ENCODE measurements at places on chromosomes 7 and 10.

DNA sequence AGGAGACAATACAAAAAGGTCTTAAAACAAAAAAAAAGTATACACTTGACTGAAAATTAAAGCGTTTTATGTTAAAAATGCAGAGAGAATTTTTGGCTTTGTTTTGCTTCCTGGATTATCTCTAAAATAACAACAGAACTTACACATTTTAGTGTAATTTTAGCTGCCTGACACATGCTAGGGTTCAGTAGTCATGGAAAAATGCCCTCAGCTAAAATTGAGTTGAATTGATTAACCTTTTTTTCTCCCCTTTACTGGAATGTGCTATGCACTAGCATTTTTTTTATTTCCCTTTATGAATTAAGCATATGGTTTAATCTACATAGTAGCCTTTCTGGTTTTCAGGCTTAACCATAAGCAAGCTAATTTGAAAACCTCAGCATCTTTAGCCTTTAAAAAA lies 89.9 kb downstream of the ZNF277 start:
- no peaks in the 10 kb centered on the region for H3K4me1 ChIP-seq
- H3K36me3 ChIP-seq, result peaks cover 27% of the 10 kb centered on the region
- no peak for DNase-seq
- H3K27me3 ChIP-seq, result no peaks in the 10 kb centered on the region

- no peak overlapping the region for H3K27ac ChIP-seq
- H3K4me1 ChIP-seq, result no peaks in the 10 kb centered on the region
- no peaks in the 10 kb centered on the region for H3K27me3 ChIP-seq
- no peak overlapping the region for H3K4me3 ChIP-seq
- no peak for DNase-seq
- H3K36me3 ChIP-seq, result no peaks in the 10 kb centered on the region
Measured at GRCh38 chr10:36183726-36184125, 541.6 kb upstream of the FZD8 start.

DNA sequence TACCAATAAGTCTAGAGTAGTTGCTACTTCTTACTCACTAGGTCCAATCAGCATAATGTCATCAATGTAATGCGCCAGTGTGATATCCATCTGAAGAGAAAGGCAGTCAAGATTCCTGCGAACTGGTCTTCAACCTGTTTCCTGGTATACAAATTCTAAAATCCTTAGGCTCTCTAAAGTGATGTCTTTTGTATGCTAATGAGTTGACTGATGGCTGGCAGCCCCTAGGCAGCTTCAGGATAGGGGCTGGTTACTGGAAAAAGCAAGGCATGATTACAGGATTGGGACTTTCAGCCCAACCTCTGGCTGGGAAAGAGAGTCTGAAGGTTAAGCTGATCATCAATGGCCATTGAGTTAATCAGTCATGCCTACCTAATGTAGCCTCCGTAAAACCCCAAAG lies 250.2 kb upstream of the PTER start:
- no peaks in the 10 kb centered on the region for H3K36me3 ChIP-seq
- no peak overlapping the region for H3K27ac ChIP-seq
- H3K4me1 ChIP-seq, result no peaks in the 10 kb centered on the region
- H3K27me3 ChIP-seq, result no peaks in the 10 kb centered on the region

DNA sequence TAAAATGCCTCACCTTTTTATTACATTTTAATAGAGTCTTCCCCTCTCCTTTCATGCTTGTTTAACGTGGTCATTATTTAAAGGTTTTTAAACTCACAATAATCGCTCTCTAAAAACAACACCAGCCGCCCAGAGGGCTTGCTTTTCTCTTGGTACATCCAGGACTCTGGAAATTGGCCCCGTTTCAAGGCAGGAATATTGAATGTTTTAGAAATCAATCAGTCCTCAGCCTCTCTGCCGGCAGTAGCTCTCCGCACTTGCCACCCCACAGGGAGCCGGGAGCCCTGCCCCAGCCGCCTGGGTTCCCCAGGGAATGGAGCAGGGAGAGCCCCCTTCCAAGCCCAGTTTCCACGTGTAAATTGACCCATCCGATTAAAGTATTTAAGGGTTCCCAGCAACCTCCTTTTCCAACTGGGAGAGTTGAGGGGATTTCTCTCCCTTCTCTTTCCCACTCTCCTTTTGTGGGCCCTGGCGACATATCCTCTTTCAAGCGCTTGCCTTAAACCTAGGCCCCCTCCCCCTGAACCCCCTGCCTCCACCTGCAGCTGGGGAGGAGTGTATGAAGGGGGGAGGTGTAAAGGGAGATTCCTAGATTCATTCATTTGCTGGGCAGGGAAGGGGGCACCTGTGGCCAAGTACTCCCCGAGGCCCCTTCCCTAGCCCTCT lies 1.9 kb downstream of the FGF8 start:
- H3K27me3 ChIP-seq, result no peaks in the 10 kb centered on the region
- peak; percentile 16 for DNase-seq
- H3K4me1 ChIP-seq, result no peaks in the 10 kb centered on the region
- no peak overlapping the region for H3K27ac ChIP-seq

DNA sequence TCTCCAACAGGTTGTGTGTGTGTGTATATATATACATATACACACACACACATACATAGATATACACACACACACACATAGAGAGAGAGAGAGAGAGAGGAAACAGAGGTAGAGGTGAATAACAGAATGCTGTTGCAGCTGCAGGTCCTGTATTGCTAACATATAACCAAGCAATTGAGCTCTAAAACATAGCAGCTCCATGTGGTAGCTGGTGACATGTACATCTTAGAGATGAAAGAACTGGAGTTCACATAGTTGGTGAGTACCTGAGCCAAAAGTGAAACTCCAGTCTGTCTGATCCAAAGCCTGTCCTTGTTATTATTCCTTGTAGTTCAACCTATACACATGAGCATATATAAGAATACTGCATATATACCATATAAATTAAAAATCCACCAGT lies 152.9 kb upstream of the CSTF2T start:
- no peak for DNase-seq
- H3K4me3 ChIP-seq, result no peak overlapping the region
- H3K4me1 ChIP-seq, result no peaks in the 10 kb centered on the region
- no peak overlapping the region for H3K27ac ChIP-seq
- no peaks in the 10 kb centered on the region for H3K36me3 ChIP-seq

DNA sequence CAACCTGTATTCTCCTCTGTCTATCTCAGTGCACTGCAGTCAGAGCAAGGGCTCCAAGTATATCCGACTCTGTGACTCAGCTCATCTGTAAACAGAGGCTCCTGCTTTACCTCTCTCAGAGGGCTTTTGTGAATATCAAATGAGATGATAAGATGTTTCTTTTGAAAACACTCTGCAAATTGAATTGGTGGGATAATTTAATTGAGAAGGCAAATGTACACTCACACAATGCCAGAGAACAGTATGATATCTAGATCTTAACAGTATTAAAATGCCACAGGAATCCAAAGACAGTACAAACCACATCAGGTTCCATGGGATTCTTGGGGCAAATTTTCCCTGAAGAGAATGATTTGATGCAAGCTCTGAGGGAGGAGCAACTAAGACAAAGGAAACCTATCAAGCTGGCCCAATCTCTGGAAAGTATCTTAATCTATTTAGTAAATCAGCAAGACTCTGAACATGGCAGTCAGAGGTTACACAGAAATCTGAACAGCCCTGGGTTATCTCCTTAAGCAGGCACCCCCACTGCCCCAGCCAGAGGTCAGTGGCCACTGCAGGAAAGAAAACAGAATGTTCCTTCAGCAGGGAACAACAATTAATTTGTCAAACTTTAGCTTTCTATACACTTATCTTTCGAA lies 45.9 kb downstream of the DOCK4 start:
- H3K27ac ChIP-seq, result peak overlapping the region; percentile 80
- no peaks in the 10 kb centered on the region for H3K27me3 ChIP-seq
- H3K4me3 ChIP-seq, result peak overlapping the region; percentile 28
- no peaks in the 10 kb centered on the region for H3K36me3 ChIP-seq

DNA sequence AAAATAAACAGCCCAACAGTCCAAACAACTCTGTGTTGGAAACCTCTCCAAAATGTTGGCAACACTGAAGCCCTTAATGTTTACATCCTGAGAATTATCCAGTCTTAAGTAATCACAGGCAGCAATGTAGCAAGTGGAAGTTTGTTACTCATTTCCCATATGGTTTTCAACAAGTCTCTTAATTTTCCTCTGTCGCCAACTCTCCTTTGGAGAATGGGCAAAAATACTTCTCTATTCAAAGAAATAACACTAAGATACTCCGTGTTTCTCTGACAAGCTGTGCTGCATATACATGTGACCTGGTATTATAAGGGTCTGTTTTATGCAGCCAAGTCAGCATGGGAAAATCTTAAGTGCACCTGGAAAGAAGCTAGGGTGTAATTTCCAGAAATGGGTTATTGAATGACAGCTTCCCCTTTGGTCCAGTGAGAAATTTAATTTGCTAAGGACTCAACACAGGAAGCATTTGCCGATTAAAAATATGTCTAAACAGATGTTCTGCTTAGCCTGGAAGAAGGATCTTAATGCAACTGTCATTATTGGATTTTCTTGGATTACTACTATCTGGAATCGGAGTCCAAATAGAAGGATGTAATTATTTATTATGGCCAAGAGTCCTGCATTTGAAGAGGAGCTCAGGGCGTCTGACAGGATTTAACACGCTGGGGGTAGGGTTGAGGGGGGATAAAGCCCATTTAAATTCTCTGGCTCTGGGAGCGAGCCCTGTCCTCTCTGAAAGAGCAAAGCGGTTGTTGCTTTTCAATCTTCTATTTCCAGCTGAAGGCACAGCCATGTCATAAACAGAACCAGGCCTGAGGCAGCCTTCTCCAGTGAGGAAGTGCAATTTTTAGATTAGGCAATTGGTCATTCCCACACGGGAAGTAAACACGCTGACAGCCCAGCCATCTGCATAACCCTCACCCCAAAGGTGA lies 73.1 kb downstream of the TLL2 start:
- H3K4me1 ChIP-seq, result peaks cover 21% of the 10 kb centered on the region
- DNase-seq, result peak; percentile 32
- H3K36me3 ChIP-seq, result no peaks in the 10 kb centered on the region
- no peak overlapping the region for H3K27ac ChIP-seq
- no peak overlapping the region for H3K4me3 ChIP-seq
- no peaks in the 10 kb centered on the region for H3K27me3 ChIP-seq

DNA sequence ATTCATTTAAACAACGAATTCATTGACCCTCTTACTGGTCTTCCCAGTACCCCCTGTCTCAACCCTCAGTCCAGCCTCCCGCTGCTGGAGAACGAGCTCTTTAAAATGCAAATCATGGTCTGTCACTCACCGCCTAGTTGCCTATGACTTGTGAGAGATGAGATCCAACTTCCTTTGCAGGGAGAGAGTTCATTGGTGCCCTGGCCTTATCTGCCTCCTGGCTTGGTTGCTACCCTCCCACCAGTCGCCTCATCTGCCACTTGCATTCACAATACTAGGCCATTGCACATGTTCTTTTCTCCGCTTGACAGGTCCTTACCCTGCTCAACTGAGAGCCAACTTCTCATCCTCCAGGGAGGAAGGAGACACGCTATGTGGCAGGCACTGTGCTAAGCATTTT lies 54.0 kb upstream of the MXI1 start:
- no peak overlapping the region for H3K27ac ChIP-seq
- no peak for DNase-seq
- no peaks in the 10 kb centered on the region for H3K27me3 ChIP-seq
- no peak overlapping the region for H3K4me3 ChIP-seq
- no peaks in the 10 kb centered on the region for H3K36me3 ChIP-seq
- H3K4me1 ChIP-seq, result peaks cover 13% of the 10 kb centered on the region

DNA sequence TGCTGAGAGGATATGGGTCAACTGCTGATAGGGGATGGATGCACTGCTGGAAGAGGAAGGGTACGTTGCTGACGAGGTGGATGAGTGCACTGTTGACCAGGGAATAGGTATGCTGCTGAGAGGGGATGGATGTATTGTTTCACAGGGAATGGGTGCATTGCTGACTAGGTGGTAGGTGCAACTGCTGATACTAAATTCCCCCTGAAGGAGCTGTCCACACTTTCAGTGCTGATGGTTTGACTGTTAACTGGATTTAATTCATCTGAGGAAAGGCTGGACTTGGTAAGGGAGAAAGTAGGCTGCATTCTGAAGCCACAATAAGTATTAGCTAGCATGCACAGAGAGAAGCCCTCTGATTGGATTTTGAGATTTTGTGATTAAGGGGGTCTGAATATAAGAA lies 1196.8 kb upstream of the PHF14 start:
- H3K27me3 ChIP-seq, result no peaks in the 10 kb centered on the region
- H3K27ac ChIP-seq, result no peak overlapping the region
- H3K4me1 ChIP-seq, result no peaks in the 10 kb centered on the region

DNA sequence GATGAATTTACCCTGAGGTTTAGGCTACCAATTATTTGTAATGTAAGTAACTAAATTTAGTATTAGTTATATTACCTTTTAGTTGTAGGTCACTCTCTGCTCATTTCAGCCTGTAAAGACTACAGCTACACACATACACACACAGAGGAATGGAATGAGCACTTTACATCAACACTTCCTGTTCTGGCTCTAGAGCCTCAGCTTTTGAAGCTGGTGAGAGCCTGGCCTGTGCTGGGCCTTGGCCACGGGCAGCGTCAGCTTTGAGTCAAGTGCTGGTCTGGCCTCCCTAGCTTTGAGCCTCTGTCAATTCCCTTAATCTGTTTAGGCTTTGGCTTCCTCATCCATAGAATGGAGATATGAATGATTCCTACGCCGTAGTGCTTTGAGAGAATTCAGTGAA lies 141.7 kb downstream of the EGFR start:
- no peak overlapping the region for H3K4me3 ChIP-seq
- no peak for DNase-seq
- peaks cover 85% of the 10 kb centered on the region for H3K36me3 ChIP-seq
- no peaks in the 10 kb centered on the region for H3K27me3 ChIP-seq

DNA sequence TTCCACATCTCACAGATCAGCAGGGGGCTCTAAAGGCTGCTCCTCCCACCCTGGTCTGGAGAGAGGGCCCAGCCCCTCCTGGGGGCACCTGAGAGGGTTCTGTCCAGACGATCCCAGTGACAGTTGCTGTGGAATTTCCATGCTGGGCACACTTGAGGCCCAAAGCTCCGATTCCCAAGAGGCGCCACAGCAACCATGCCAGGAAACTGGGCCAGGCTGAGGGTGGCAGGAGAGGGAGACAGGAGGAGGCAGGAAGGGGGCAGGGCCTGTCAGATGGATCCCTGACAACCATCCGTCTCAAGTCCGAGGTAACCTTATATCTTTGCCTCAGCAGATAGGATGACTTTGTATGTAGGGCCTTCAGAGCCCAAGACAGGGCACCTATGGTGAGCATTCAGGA lies 4.3 kb upstream of the NOS3 start:
- H3K27ac ChIP-seq, result 0 out of 2 replicates have a peak overlapping the region, but pooled peaks have one; percentile 7
- H3K36me3 ChIP-seq, result no peaks in the 10 kb centered on the region
- peaks cover 16% of the 10 kb centered on the region for H3K27me3 ChIP-seq
- H3K4me1 ChIP-seq, result peaks cover 32% of the 10 kb centered on the region
- H3K4me3 ChIP-seq, result no peak overlapping the region

All from SK-N-SH (cell line).